ENCODE measurements at places on chromosomes 3 and 15.

GRCh38 chr15:62734706-62735105 lies 307.8 kb upstream of the TPM1 start:
- no peak for DNase-seq

DNA sequence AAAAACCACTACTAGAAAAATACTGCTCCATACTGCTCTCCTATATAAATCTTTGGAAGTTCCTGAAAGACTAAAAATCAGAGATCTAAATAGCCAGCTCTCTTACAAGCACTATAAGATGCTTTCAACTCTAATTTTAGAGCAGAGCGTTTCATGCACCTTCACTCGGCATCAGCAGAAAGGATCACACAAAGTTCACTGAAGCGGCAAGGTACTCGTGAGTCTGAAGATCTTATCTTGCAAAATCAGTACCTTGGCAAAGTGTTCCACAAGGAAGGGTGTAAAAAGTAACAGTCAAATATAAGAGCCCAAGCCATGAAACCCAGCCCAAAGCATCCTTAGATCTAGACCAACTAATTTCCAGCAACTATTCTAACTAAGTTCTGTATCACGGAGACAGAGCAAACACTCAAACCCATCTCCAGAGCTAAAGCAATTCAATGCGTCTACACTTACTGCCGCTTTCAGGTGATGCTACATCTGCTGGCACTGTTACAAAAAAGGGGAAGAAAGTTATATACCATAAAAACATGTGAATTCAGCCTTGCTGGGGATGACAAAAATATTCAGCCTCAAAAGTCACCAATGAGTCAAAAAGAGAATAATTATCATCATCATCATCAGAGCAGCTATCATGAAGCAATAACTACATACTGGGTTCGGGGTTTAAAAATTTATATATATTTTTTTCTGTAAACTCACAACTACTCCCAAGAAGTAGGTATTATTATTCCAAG lies 16.3 kb downstream of the VPS39 start:
- no peak for DNase-seq

GRCh38 chr15:26113296-26113695 lies 250.2 kb upstream of the ATP10A start:
- DNase-seq, result no peak

DNA sequence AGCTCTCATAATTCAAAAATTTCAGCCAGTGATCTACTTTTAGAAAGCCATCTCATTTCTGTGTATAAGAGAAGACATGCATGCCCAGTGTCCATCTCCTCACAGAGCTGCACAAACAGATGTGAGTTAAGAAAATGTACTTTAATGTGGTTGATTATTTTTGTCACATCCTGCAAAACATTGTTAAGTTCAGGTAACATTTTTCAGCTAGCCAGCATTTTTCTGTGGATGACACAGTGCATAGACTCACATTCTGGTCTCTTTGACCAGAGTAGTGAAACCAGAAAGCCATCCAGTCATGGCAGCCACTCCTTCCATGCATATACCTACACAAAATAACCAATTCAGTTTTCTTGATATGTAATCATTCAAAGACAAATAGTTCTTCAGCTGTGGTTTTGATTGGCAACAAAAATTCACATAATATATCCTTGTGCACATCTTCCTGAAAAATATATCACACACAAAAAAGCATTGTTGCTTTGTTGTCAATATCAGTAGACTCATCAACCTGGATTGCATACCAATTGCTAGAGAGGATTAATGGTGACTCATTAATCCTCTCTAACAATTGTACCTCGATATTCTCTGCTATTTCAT lies 2.1 kb upstream of the PLSCR1 start:
- no peak for DNase-seq

DNA sequence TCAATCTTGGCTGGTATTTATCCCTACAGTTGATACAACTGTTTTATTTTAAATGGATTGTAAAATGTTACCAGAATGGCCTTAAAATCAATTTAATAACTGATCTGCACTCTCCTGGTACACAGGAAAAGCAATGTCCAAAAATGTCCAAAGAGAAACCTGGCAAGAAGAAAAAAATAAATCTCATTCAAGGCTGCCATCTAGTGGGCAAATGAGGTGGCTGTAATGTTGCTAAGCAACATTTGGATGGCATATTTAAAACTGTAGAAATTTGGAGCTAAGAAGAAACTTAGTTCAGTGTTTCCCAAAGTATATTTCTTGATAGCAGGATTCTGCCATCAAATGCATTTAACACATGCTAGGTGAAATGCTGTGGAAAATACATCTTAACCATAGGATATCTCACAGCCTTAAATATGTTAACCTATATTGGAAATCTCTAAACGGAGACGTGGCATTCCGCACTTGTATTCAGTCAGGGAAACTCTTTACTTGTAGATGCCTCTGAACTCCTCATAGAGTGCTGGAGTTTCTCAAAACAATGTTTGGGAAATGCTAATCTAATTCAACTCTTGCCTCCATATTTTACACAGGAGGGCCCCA lies 216.8 kb downstream of the ERC2 start:
- DNase-seq, result peak; percentile 44

DNA sequence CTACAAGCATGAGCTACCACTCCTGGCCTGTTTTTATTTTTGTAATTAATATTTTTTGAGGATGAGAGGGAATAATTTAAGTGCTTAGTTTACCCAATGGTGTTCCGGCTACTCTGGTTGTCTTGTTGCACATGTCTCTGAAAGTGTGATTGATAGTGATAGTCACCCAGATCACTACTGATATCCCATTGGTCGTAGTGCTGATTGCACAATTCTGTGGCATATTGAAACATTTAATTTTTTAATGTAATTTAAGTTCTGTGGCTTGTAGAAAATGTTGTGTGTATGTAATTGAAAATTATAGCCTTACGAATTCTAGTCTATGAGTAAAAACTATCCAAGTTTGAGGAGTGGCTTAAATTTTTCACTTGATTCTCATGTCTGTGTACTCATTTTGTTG lies 11.9 kb downstream of the ARIH2 start:
- no peak for DNase-seq

- DNase-seq, result peak; percentile 56
These were observed at the start of gene LSAMP for GRCh38 chr3:116445311-116445841. LSAMP (minus strand) TSS chr3:116445487.

DNA sequence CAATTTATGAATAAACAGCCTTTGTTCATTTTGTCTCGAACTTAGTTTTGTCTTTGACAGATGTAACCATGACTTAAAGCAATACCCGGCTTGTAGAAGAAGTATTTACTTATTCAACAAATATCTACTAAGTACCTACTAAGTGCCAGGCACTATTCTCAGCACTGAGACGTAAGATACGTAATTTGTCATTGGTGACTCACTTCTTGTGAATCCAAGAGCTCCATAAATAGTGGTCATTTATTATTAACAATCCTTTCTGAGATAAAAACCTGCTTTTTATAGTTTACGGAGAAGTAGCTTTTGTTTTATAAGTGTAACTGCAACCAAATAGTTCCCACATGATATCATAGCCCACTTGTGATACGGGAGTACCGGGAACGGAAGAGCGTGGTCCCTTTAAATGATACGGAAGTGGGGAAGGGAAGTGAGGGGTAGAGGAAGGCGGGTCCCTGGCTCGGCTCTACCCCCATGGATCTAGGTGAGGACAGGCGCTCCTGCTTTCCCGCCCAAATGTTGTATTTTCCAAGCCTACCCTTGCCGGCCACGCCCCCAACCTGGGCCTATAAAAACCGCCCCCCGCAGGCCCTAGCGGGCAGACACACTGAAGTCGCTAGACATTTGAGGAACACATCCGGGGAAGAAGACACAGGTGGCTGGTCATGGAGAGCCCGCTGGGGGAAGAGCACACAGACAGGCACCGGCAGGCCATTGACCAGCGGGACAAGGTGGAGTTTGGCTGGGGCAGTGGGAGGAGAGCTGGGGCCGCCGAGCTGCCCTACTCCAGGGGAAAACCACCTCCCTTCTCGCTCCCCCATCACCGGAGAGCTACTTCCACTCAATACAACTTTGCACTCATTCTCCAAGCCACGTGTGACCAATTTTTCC lies at the start of gene SAMMSON:
Gene SAMMSON, plus strand, starts transcription at position 594 of the 888 bp plus-strand sequence.
- peak; percentile 77 for DNase-seq

- DNase-seq, result no peak
These were observed 104.6 kb downstream of the LIPC start for GRCh38 chr15:58536414-58536813.

- DNase-seq, result peak; percentile 82
These were observed 17.3 kb downstream of the ABHD5 start for GRCh38 chr3:43707998-43708397.

DNA sequence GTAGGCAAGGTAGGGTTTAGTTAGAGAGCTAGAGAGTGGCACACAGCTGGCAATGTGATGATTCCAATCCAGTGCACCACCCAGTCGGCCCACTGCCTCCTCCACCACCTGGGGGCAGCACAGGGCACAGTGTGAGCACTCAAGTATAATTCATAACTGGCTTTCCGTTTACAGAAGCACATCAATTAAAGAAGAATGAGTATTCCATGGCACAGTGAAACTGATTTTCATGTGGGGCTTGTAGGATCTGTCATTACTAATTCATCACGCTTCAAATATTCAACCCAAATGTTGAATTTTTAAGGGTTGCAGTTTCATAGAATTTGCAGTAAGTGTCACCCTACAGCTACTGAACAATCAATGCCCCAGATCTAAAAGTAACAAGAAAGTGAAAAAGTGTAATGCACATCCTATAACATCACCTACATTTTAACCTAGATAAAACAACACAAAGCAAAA lies 149.9 kb downstream of the IGSF11 start:
- DNase-seq, result peak; percentile 68

DNA sequence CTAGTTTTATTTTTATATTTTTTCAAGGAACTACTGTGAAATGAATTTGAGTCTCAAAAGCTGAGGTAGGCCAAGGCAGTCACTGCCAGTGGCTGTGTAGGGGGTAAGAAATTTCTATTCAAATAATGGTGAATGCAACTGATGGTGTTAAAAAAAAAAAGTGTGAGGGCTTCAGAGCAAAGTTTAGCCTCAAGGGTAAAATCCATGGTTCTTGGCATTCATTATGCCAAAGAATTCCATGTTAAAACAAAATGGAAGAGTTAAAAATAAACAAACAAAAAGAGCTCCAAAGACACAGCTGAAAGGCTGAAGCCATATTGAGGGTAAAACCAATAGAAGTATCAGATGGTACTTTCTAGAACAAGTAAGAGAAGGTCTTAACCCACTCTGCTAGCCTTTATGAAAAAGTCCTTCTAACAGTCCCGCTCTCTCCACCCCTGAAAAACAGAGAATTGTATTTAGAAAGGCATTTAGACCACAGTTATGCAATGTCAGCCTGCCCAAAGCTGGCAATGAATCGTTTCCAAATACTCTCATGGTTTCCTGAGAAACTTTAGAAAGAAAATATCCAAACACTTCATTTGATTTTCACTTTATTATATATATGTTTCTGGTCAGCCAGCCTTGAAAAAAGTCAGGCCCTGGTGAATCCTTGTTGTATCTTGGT lies 158.4 kb upstream of the GMNC start:
- DNase-seq, result no peak

DNA sequence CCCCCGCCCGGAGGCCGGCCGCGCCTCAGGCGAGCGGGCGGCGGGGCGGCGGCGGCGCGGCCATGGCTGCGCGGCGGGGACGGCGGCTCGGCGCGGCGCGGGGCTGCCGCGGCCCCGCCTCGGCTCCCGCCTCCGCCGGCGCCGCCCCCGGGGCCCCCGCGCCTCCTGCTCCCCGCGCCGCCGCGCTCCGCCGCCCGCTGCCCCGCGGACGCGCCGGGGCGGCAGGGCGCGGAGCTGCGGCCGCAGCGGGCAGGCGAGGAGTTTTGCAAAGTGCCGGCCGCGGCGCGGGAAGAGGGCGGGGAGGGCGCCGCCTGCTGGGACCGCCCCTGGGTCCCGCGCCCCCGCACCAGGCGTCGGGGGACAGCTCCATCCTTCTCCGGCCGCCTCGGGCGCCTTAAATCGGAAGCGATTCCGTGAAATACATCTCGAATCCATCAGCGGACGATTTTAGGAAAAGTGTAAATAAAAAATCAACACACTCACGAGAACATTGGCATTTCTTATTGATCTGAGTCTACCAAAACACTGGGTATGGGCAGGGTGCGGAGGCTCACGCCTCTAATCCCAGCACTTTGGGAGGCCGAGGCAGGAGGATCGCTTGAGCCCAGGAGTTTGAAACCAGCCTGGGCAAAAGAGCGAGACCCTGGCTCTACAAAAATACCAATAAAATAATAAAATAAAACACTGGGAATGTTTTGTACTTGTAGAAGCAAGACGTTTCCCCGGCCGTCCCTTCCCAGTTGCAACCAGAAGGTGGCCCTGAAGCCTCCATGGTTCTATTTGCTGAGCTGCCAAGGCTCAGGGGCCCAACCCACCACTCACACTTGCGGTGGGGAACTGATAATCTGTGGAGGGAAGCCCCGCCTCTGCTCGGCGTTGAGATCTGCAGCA lies 136.9 kb downstream of the NUP210 start:
- no peak for DNase-seq

DNA sequence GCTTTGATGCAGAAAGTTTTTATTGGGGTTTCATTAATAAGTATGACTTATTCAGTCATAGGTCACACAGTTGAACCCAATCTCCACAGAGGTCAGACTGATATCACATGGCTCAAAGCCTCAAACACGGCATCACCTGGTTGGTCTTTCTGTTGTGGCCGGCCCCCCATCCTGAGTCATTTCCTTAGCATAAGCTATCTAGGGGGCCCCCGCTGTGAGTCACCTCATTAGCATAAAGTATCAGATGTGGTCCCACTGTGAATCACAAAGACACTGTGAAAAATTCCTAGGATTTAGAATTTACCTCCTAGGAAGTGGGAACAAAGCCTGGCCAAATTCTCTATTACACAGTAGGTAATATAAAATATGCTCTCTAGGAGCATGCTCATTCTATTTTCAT lies 502.2 kb downstream of the PYDC2 start:
- DNase-seq, result peak; percentile 68

DNA sequence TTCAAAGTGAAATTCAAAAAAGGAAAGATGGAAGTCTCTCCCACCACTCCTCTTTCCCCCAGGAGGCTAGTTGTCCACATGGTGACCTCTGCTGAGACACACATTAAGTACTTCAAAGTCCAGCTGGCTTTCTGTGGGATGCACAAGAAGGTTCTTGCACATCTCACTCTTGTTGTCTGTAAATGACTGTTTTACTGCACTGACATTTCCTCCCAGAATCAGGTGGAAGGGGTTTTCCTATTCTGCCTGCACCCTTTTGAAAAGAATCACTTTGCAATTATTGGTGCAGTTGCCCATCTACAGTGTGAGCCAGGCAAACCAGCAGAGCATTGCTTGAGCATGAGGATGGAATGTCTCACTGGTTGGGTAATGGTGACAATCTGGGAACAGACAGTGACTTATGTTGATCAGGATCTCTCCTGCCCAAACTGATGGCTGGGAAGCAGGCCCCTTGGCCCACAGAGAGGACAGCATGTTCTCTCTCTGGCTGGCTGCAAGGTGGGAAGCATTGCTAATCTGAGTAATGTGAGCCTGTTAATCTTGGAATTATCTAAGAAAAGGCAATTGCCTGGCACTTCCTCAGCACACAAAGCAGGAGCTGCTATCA lies 347.7 kb upstream of the SATB1 start:
- DNase-seq, result no peak

- DNase-seq, result no peak
These were observed 16.9 kb downstream of the TTBK2 start for GRCh38 chr15:42903388-42904324.

GRCh38 chr3:15297608-15298350 lies 34.6 kb downstream of the SH3BP5 start:
- no peak for DNase-seq

Data from urothelium cell line (cell line).